ENCODE measurements at places on chromosomes 1 and 21. TPM values are rescaled to one million over a fixed set of nuclear protein-coding genes. Genes with fewer than 3 reads are reported as not detected.

The TCHHL1 gene
- total RNA-seq, result not detected

The RPE65 gene
- not detected for total RNA-seq

The JAK1 gene
- 314 TPM for total RNA-seq

The BRDT gene
- total RNA-seq, result not detected

The RIMS3 gene
- total RNA-seq, result 0.28 TPM

The OR13G1 gene
- not detected for total RNA-seq

The RNPEP gene
- total RNA-seq, result 68.1 TPM

The CD1C gene
- total RNA-seq, result not detected

The RNU1-1 gene
- total RNA-seq, result under 0.01 TPM

The SPRR3 gene
- total RNA-seq, result not detected

The OR2L5 gene
- not detected for total RNA-seq

The PROK1 gene
- total RNA-seq, result not detected

The ACTL8 gene
- total RNA-seq, result not detected

The CYYR1 gene
- total RNA-seq, result 26.9 TPM

The NUP210L gene
- 0.09 TPM for total RNA-seq

The HSD11B1 gene
- not detected for total RNA-seq

The RBP7 gene
- 0.34 TPM for total RNA-seq

The SPRR2G gene
- total RNA-seq, result not detected

The METTL18 gene
- total RNA-seq, result 7.2 TPM

The OPRD1 gene
- not detected for total RNA-seq

The SLC44A5 gene
- total RNA-seq, result 1.7 TPM

The LIPI gene
- not detected for total RNA-seq

The GJA9 gene
- total RNA-seq, result not detected

The RHBDL2 gene
- 0.28 TPM for total RNA-seq

The COA6 gene
- 13.7 TPM for total RNA-seq

The FNDC10 gene
- total RNA-seq, result 1.4 TPM

The HECTD3 gene
- 54.8 TPM for total RNA-seq

The CAPN9 gene
- total RNA-seq, result not detected
